ENCODE measurements at places on chromosomes 11 and 22.
A peak's percentile ranks its signal among the peaks of the same experiment; 100 is the strongest.

GRCh38 chr22:20653795-20654342 is 120.0 kb upstream of the SERPIND1 start:
- no peak for DNase-seq

DNA sequence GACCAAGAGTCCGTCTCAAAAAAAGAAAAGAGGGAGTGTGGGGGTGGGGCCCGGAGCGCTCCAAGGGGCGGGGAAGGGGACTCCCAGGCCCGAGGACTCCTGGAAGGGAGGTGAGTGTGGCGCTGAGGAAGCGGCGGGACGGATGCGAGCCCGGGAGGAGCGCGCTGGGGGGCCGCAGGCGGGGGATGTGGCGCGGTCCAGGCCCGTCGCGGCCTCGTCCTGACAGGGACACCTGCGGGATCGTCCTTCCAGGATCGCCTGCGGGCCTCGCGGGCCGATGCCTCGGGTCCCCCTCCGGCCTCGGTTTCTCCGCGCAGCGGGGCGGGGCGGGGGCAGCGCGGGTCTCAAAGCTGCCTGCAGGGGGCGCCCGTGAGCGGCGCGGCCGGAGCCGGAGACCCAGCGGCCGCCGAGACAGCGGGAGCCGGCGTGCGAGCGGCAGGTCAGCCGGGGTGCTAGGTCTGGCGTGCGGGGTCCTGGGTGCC is 3.8 kb upstream of the ADORA2A start:
- no peak for DNase-seq

GRCh38 chr11:94049351-94049750 is 28.2 kb downstream of the HEPHL1 start:
- no peak for DNase-seq

DNA sequence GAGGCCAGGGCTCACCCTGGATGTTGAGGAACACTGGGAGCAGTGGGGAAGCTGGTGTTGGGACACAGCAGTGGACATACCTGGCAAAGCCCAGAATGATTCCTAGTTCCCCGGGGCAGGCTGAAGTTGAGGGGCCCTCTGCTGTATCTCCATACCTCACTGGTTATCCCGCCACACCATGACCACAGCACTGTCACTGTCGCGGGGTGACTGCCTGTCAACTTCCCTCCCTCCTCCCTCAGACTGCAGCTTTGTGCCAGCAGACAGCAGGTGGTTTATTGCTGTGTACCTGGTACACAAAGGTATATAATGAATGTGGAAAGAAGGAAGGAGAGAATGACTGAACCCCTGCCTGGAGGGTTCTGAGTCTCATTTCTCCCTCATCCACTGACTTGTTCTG is 318.7 kb downstream of the TMEM135 start:
- no peak for DNase-seq

DNA sequence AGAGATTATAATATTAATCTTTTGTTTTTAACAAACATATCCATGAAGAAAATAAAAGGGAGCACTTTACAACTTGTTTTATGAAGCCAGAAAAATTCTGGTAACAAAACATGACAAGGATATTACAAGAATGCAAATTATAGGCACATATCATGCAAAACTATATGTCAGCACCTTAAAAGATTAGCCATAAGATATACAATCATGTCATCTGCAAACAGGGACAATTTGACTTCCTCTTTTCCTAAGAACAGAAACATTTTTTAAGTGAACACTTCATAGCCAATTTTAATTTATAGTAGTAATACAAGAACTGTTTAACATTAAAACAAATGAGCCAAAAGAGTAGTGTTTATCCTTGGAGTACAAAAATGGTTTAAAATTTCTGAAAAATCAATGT is 916.5 kb upstream of the CNTN5 start:
- no peak for DNase-seq

DNA sequence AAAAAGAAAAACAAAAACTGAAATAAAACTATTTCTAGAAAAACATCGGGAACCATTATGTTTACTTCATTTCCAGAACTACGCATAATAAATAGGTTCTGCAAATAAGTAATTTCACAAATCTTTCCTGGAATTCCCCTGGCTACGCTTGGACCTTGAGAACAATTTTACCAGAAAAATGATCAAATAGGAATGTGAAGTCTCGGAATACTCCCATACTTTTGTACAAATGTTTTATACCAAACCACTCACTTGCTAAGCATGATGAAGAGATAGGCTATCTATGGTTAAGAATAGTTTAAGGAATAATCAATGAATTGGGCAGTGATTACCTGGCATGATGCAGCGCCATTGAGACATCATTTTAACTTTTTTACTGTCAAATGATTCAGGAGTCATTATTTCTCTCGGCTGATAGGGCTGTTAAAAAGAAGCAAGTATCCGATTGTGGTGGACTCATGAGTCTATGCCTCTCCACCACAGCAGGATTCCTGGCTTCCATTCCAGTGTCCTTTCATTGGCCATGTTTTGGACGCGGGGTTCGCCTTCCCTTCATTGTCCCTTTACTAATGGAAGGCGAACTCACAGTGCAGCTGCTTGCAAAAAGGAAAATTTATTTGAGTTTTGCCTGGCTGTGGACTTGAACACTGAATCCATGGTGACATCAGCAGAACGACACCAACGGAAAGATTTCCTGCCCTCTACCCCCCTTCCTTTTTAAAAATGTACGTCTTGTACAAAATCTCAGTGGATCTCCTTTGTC is 39.9 kb upstream of the BLID start:
- no peak for DNase-seq

DNA sequence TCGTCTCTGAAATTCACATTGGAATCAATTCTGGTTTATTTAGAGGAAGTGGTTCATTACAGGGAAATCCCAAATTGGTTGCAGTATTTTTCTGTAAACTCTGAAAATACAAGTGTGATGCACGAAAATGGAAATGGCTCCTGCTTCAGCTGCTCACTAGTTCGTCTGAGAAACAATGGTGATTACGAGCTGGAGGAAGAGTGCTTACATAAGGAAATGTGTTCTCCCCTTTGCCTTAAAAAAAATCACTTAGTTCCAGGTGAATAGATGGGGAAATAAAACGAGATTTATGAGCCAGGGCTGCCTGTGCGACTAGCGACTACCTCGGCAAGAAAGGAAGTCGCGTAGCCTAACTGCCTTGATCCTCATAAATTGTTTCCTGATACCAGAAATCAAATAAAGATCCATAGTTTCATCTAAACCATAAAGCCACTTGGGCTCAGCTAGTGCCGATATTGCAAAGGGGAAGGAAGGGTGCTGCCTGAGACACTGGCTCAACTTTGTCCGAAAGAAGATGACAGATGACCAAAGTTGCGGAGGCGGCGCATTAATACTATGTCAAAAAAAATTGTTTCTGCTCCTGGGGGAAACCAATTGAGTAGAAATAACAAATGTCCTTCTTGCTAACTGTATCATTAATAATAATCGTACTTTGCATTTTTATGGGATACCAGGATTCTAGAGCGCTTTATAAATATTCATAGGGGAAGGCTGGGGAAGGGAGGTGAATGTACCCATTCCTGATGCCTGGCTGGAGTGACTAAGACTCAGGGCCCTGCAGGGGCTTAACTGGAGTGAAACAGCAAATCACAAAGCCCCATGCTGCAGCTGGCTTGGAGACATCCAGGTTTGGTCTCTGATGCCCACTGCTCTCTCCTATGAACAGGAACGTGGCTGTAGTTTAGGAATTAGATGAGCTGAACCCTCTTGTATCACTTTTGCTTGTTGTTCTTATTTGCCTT is 185.7 kb downstream of the BLID start:
- no peak for DNase-seq

DNA sequence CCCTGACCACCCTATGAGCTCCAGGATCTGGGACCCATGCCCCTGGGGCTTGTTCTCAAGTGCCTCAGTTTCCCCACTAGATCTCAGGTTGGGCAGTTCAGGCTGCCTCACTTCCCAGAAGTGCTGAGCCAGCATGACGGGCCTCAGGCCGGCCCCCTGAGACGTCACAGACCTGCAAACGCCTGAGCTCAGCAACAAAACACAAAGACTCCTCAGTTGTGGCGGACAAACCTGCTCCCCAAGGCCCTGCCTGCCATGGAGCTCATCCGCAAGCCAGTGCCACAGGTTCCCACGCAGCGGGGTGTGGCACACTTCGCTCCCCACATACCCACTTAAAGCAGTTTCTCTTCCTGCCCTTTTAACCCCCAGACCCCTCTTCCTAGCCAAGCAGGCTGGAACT is 45.2 kb downstream of the NECTIN1 start:
- no peak for DNase-seq

GRCh38 chr11:83319346-83319745 is 33.2 kb upstream of the CCDC90B start:
- no peak for DNase-seq

- DNase-seq, result no peak
Measured at GRCh38 chr22:44678556-44679305, 23.3 kb upstream of the PRR5 start.

DNA sequence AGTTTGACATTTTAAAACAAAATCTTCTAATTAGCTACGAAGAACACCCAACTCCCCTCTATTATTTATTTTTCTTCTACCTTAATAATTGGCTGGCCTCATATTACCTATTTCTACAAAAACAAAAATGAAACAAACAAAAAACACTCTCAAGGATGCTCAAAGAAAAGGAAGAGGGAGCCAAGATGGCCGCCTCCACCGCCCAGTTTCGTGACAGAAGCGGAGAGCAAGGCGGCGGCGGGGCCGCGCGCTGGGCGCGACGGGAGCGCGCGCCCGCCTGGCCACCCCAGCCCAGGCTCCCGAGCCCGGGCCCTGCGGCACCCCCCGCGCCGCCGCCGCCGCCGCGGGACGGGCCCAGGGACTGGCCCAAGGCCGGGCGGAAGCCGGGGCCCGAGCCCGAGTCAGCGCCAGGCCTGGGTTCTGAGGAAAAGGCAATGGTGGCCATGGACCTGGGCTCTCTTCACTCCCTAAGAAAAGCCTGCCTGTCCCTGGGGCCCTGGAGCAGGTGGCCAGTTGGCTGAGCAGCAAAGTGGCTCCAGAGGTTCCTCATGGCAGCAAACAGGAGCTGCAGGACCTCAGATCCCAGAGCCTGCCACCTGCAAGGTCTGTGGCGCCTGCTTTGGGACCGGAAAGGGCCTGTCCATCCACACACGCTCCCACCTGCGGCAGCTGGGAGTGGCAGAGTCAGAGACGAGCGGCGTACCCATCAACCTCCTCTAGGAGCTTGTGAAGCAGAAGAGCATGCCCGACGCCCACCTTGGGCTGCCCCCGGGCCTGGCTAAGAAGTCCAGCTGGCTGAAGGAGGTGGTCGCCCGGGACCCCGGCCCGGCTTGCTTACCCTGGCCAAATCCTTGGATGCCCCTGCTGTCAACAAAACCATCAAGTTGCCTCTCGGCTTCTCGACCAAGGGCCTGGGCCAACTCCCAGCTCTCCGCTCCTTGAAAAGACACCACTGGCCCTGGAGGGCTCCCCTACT is 543.2 kb upstream of the CCDC179 start:
- DNase-seq, result no peak

DNA sequence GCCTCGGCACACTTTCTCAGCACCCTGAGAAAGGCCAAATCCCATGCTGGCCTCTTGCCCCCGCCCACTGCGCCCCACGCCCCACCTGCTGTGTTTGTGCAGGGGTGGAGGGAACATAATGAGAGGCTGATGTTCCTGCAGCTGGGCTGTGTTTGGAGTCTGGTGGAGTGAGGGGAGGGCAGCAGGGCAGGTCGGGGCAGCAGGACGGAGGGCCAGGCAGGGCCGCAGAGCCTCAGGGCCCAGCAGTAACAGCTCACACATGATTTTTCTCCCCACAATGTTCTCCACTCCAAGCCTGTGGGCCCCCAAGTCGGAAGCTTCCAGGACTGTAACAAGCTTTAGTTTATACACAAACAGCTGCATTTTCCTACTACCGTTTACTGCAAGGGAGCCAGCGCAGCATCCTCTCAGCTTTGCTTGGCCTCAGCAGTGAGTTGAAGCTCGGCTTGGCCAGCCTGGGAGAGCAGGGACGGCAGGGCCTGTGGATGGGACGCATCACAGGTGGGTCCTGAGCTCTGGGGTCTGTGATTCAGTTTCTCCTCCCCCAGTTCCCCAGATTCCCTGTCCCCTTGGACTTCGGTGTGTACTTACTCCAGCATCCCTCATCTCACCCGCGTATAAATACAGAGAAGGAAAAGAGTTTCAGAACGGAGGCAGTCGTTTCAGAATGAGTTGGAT is 51.0 kb downstream of the RPUSD4 start:
- no peak for DNase-seq

DNA sequence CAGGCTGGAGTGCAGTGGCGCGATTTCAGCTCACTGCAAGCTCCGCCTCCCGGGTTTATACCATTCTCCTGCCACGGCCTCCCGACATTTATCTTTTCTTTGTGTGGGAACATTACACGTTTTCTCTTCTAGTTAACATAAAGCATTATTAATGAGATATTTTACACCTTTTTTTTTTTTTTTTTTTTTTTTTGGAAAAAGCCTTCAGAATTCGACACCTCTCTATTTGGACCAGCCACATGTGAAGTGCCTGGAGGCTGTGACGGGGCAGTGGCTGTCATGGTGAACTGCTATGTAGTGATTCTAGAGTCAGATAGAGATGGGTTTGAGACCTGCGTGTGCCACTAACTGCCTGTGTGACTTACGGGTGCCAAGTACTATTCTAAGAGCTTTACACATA is 64.3 kb downstream of the SMIM38 start:
- no peak for DNase-seq

DNA sequence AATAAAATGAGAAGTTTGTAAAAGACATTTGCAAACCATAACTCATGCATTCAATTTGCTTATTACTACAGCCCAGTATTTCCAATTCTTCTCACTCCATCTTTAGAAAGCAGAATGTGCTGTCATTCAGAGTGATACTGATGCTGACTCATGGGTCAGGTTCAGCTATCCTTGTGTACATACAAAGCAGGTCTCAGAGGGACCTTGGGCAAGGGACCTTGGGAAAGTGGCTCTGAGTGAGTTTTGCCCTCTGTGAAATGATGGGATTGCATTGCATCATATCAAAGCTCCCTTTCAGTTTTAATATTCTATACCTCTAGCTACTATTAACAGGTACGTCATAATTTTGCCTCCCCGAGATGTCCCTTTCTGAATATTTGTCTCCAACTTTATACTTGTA is 848.7 kb downstream of the OPCML start:
- no peak for DNase-seq

GRCh38 chr11:12829131-12829530 is 154.9 kb downstream of the TEAD1 start:
- no peak for DNase-seq

GRCh38 chr11:64241241-64241490 is 271 bp downstream of the FKBP2 start:
- peak; percentile 98 for DNase-seq

- DNase-seq, result no peak
Measured at GRCh38 chr11:67117672-67118180, 1.3 kb upstream of the KDM2A start.

DNA sequence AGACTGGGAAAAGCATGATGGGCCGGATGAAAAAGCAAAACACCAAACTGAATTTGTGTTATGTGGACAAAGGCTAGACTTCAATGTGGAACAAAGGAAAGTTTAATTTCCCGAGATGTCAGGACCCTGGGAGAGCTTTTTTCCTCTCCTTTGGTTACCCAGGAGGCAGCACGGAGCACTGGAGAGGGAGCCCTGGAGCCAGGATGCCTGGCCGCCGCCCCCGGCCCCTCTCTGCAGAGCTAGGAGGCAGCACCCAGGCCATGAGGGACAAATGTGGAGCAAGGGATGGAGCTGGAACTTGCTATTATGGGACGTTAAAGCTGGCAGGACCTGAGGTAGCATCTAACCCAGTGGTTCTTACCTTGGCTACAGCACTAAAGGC is 108.9 kb downstream of the MORC2 start:
- no peak for DNase-seq

- no peak for DNase-seq
Measured at GRCh38 chr11:8691601-8692000, 9.0 kb downstream of the RPL27A start.

- DNase-seq, result no peak
Measured at GRCh38 chr11:41377709-41378394, 81.6 kb downstream of the LRRC4C start.

GRCh38 chr11:75924966-75925784 is 110.2 kb downstream of the UVRAG start:
- DNase-seq, result no peak

Data from HCT116 (cell line).